Hindlimb muscle (tissue), 1 donor: ENCODE measurements at places on chromosomes 5 and 9. TPM values are rescaled to one million over a fixed set of nuclear protein-coding genes. Genes with fewer than 3 reads are reported as not detected.
A peak's percentile ranks its signal among the peaks of the same experiment; 100 is the strongest.

The CMBL gene
- polyA plus RNA-seq = 110 TPM

The TRIM7 gene
- polyA plus RNA-seq = 20.4 TPM

The RNF224 gene
- polyA plus RNA-seq = 2.1 TPM

The TPPP gene
- polyA plus RNA-seq = 7.7 TPM

The PCDHB10 gene
- 5.3 TPM for polyA plus RNA-seq

The ERP44 gene
- polyA plus RNA-seq = 17.1 TPM

The HEMGN gene
- polyA plus RNA-seq = 4.2 TPM

The NEUROG1 gene
- polyA plus RNA-seq = not detected

The DCTN3 gene
- polyA plus RNA-seq = 71.7 TPM

The C9orf43 gene
- 0.28 TPM for polyA plus RNA-seq

The MOB3B gene
- polyA plus RNA-seq = 1.5 TPM

The SH3TC2 gene
- polyA plus RNA-seq = 1.8 TPM

GRCh38 chr5:68290260-68290674, 74.7 kb downstream of the PIK3R1 start:
- no peak for DNase-seq

DNA sequence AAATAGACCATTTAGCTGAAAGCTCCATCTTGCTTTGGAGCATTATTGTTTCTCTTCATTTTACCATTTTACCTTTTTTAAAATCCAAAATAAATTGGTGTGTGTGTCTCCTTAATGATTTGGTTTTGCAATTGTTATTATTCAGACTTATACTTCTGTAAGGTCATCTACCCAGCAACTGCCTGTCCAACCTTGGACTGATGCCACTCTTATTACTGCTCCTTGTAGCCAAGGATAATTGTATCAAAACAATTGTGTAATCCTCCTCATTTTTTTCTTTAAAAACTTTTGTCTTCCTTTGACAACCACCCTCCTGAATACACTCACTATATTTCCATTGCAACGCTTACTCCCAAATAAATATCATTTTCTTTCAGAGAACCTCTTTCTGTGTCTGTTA, 30.3 kb upstream of the HMGCR start:
- DNase-seq = no peak

DNA sequence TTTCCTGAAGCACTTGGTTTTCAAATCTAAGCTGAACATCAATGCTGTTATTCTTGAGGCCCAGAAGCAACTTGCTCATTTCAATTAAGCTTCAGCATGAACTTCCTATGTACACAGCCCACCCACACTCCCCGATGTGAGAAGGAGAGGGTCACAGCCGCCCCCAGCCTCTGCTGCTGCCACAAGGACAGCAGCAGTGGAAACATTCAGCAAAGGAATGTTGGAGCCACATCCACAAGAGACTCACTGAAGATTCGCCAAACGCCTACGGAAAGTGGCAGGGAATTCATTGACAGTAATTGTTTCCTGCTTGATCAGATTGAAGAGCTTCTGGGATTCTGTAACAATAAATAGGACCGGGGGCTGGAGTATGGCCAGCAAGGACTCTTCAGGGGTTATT, 2.9 kb downstream of the TGFBI start:
- DNase-seq = no peak

DNA sequence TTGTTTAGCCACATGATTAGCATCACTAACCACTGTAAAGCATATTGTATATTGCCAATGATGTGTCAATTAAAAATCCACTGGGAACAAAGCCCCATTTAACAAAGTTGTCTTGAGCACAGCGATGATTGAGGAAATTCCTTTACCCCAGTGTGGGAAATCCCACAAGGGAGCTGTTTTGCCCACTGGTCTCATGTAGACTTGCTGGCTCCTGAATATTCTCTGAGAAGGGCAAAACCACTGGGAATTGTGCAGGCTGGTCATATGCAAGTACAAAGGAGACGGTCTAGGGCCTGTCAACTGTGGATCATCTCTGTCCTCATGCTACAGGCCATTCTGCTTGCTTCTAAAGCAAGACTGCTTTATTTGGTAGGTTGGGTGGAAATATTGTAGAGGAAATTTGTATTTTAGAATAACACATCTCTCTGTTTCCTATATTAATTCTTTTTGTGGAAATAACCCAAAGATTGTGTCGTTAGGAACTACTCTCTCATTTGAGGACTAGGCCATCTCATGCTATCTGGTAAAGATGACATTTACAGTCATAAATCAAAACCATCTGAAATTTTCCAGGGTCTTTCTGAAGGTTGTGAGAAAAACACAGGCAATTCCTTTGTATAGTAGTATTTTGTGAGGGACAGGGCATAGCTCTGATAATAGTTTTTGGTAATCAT, 60.2 kb downstream of the PARP8 start:
- DNase-seq = no peak

GRCh38 chr9:73845954-73846690, 651.0 kb upstream of the RORB start:
- DNase-seq = no peak

- DNase-seq = no peak
Observed at GRCh38 chr9:91208419-91208745, 153.3 kb downstream of the AUH start.

GRCh38 chr5:109335114-109335513, 74.7 kb downstream of the PJA2 start:
- DNase-seq = peak; percentile 48

- no peak for DNase-seq
Observed at GRCh38 chr5:168822745-168823281, 243.6 kb upstream of the PANK3 start.
